ENCODE measurements at places on chromosomes 1 and 21.

GRCh38 chr1:19390166-19390850 is 78.2 kb downstream of the SLC66A1 start:
- DNase-seq: no peak

- no peak for DNase-seq
These were observed 32.4 kb downstream of the PRMT2 start for GRCh38 chr21:46667741-46668380.

GRCh38 chr21:27741736-27742135 is 774.8 kb upstream of the ADAMTS5 start:
- no peak for DNase-seq

DNA sequence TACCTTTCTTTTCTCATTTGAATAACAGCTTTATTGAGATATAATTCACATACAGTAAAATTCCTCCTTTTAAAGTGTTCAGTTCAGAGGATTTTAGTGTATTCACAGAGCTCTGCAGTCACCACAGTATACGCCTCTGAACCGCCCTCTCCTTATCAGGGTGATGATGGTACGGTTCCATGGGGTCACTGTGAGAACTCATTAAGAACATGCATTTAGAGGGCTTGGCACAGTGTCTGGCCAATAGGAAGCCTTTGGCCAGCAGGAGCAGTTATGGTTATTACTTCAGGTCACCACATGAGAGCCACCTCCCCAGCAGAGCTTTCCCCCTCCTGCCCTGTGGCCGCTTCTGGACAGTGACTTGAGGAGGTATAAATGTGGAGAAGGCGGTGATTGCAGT is 27.3 kb downstream of the KCNQ4 start:
- no peak for DNase-seq

- no peak for DNase-seq
These were observed 84.3 kb downstream of the COL11A1 start for GRCh38 chr1:103024051-103024450.

- no peak for DNase-seq
These were observed 179.2 kb downstream of the GIPC2 start for GRCh38 chr1:78224861-78225552.

GRCh38 chr1:77068013-77068412 is 151.2 kb downstream of the PIGK start:
- DNase-seq: no peak

GRCh38 chr1:85135392-85135798 is 65.4 kb downstream of the SYDE2 start:
- DNase-seq: peak; percentile 82

DNA sequence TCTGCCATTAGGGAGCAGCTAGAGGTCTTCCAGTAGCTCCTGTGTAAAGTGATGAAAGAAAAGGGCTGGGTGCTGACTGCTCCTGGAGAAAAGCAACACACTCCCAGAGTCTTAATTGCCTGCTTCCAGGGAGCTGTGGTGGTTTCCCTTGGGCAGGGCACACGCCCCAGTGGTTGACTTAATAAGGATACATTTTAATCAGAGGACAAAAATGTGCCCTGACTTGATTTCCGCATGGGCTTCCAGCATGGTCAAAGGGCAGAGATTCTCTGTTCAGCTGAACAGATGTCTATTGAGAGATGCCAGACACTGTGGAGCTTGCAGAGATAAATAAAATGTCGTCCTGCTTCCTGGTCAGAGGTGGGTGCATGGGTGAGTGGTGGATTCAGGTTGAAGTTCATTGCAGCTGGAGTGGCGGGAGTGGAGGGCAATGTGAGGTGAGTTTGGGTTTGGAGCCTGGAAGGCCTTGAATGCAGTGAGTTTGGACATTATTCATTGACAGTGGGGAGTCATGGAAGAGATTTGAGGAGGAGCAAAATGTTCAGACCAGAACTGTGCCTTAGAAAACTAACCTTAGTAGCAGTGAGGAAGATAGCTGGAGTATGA is 16.0 kb downstream of the QSOX1 start:
- no peak for DNase-seq

DNA sequence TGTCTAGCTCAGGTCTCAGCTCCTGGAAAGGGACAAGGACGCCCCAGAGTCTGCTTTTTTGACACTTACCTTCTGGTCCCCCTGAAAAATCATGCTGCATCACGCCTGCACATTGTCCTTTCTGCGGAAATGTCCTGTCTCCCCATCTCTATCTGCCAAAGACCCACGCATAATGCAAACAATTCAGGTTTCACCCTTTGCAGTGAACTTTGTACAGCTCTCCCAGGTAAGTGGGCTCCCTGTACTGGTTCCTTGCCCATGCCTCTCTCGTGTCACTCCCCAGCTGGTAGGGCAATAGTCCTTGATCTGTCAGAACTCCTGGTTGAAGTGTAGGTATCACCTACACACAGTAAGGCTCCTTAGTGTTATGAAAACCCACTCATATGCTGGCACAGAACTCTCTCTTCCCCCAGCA is 102.9 kb upstream of the IRF2BP2 start:
- no peak for DNase-seq

DNA sequence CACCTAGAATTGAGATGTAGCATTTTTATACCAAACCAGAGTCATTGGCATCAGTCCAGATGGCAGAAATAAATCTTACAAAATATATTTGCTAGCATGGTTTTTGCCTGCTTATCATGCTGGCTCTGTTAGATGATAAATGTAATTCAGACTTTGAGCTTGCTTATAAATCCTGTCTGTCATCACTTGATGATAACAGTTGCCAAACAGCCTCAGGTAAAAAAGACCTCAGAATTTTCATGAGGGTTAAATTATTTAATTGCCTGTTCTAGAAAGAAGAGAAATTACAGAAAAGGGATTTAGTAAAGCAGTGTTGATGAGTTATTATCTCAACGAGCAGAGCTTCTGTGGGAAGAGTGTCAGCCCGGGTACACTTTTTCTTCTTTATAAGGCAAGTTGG is 83.3 kb downstream of the FNBP1L start:
- no peak for DNase-seq

DNA sequence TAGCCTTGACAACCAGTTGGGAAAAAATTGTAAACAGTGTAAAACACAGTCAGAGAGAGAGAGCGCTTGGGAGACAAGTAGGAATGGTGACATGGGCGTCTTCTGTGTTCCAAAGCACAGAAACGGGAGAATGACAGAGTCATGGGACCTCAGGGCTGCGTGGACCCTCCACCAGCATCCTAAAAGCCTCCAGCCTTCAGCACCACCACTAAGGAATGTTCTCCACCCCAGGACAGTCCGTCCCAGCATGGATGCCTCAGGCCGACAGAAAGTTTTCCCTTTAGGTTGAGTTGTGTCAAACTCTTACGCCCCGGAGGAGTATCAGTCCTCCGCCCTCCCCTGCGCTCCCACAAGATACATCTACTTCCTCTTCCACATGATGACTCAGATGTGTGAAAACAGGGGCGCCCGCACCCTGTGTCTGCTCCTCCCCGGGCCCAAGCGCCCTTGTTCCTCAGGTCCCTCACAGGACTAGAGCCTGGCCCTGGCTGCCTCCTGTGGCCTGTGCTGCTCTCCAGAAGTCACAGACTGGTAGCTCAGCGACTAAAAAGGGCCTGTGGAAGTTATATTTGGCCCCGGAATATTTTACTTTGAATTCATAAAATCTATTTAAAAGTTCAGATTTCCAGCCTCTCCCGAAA is 63.9 kb upstream of the EFHD2 start:
- DNase-seq: no peak

DNA sequence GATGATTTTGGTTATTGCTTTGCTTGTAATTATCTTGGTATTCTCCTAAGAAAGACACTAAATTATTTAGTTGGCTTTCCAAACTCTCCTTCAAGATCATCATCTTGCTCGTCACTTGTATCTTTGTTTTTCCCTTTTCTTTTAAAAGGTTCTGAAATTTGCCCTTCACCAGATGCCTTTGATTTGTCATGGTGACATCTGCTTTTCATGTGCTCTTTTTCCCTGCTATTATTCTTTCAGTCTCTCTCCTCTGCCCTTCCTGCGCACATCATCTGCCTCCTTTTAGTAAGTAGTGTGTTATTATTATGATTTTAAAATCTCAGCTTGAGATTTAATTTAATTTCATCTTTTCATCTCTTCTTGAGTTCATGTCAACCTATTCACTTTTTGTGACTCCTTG is 92.1 kb downstream of the BACH1 start:
- no peak for DNase-seq

DNA sequence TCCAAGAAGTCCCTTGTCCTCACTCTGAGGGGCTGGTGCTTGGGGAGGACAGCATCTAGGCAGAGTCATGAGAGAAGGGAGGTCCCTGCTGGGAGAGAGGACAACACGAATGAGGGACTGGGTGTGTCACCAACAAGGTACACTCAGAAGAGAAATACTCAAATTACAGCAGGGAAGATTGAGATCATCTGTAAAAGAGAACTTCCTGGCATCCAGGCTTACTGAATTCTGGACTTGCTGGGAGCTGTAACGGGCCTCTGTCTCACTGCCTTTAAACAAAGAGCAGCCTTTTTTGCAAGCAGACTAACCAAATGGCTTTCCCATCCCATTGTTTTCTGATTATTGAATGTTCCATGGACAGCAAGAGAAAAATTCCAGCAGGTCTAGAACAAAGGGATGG is 195.7 kb upstream of the RAB4A start:
- no peak for DNase-seq

- DNase-seq: no peak
These were observed 927.2 kb downstream of the BRINP3 start for GRCh38 chr1:189550498-189550897.

DNA sequence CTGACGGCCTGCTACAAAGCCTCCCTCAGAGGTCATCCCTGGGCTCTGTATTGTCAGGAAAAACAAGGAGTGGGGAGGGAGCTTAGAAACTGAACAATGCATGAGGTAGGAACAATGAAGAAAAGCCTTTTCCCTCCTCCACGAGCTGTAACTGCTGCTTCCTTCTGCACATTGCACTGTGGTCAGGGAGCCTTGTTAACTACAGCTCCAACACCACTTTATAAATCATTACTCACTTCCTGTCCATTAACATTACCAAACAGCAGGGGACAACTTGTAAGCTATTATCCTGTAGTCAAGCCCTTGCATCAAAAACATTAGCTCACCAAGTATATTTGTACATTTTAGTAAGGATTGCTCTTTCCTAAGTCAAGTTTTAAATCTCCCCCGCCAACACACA is 336.0 kb upstream of the NR5A2 start:
- DNase-seq: peak; percentile 73

GRCh38 chr1:167066333-167067122 is 23.6 kb downstream of the GPA33 start:
- DNase-seq: peak; percentile 56

GRCh38 chr1:119799599-119800177 is 11.6 kb downstream of the REG4 start:
- no peak for DNase-seq

GRCh38 chr1:247500865-247501264 is 35.4 kb downstream of the OR2C3 start:
- DNase-seq: no peak

DNA sequence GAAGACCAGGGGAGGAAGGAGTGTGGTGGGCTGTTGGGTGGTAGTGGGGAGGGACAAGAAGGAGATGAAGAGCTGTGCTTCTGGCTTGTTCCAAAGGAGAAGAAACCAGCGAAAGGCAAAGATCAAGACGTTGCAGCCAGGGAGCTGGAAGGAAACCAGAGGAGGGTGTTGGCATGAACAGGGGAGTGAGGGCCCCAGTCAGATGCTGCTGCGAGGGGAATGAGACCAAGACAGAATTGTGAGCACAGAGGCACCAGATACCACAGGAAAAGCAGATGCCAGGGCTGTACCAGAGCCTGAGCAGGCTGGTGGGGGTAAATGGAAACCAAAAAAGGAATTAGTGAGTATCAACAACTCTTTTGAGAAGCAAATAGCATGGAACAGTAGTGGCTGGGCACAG is 6.0 kb downstream of the LAD1 start:
- DNase-seq: no peak

DNA sequence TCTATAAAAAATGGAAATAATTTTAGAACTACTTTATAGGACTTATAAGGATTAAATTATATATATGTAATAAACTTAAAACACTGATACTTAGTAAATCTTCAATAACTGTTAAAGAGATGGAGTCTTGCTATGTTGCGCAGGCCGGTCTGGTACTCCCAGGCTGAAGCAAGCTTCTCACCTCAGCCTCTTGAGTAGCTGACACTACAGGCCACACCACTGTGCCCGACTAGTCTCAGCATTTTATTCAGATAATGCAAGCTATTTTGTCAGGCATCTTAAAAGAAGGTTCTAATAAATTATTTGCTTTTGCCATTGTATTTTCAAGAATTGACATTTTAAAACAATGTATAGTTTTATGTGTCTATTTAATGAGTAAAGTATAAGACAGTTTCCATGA is 20.8 kb downstream of the CNST start:
- no peak for DNase-seq

DNA sequence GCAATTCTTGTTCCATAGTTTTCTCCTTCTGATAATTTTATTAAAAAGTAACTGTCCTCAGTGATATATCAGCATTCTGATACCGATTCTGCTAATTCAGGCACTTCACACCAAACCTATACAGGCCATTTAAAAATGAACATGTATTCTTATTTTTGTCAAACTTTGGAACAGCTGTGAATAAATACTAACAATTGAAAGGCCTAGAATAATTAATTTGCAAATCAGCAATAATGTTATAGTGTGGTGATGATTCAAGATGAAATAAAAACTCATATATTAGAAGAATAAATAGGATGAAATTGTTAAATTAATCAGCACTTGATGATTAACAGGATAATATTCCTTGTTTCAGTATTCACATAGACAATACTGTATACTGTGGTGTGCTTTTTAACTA is 9.9 kb downstream of the CDKN2C start:
- DNase-seq: no peak
